Stimulated activated CD8-positive, alpha-beta memory T cell treated with anti-CD3 and anti-CD28 coated beads, Interleukin-7, amount 100 ng/mL, for 24 hours (primary cell): ENCODE measurements at places on chromosomes 13 and 19.

DNA sequence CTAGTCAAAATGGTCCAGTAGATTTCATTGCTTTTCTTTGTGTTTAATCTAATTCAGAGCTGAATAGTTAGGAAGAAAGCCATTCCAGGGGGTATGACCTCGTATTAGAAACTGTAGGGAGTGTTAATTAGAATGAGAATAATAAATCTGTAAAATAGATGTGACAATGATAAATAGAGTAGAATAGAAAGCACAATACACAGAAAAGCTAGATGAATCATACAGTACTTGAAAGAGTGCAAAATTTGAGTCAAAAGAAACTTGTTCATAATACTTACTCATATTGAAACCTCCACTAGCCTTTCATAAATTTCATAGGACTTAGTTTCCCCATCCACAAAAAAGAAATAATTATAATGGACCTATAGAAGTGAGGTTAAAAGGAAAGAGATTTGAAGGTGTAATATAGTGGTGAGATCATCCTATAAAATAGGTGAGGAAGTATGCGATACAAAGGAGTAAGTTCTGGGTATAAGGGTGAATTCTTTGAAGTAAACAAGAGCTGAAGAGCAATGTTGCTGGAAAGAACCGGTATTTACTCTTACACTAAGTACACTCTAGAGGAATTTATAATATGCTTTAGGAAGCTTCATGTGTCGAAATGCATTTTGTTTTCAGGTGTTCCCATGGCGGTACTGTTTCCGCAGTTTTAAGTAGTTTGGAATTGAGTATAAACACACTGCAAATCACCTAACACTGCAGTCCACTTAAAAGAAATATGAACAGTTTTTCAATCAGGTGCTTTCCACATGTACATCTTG lies 21.9 kb downstream of the PCDH17 start:
- no peak for DNase-seq

DNA sequence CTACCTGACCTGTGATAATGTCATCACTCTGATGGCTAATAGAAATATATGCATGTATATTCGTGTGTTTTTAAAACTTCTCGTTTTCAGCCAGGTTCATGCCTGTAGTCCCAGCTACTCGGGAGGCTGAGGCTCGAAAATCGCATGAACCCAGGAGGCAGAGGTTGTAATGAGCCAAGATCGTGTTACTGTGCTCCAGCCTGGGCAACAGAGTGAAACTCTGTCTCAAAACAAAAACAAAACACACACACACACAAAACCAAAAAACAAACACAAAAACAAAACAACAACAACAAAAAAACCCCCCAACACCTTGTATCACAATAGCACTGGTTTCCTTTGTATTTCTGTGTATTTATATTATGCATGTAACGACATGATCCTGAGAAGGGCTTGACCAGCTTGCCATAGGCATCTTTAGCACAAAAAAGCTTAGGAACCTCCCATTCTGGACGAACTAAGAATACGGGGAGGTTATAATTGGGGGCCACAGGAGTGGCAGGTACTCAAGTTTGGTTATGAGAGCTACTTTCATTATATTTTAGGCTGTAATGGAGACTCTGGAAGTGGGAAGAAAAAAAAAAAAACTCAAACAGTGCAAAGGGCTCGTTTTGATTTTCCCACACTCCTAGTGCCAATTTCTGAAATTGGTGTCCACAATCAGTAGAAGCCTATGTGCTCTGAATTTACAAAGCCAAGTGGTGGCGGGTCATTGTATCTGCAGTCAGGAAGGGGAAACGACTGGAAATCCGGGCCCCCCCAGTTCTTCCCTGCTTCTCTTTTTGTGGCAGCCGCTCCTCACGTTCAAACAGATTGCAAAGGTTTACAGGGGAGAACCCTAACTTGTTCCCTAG lies 1.2 kb upstream of the ACP7 start:
- DNase-seq = no peak

DNA sequence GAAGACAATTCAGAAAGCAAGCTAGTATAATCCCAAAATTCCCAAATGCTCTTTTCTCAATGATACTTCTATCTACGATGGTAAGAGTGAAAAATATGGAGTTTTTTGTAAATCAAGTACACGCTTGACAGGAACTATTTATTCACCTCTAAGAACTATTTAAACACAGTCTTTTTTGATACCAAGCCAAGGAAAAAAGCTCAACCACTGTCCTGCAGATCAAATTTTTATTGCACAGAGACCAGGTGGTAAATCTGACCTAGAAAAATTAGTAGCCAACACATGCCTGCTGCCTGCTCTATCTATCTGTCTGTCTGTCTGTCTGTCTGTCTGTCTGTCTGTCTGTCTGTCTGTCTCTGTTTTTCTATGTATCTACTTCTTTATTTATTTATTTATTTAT lies 292.2 kb downstream of the MZT1 start:
- DNase-seq = no peak

- no peak for DNase-seq
Observed at GRCh38 chr19:19427302-19427701, 21.8 kb downstream of the GATAD2A start.

DNA sequence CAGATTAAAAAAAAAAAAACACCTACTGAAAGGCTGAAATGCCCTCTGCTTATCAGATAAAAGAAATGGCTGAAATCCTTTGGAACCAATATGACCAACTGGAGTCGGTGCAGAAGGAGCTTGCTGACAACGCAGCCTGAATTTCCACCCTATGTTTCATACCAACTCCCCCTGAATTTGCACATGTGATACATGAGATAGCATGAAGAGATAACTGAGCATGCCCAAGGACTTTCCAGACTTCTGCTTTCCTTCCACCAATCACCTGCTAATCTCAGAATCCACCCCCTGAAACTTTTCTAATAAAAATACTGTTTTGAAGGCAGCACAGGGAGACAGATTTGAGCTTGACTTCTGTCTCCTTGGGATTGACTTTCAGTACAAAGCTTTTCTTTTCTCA lies 32.2 kb upstream of the WDFY2 start:
- no peak for DNase-seq
